ENCODE measurements at places on chromosomes 6 and 20.

GRCh38 chr20:10007747-10008146, 27.0 kb upstream of the ANKEF1 start:
- DNase-seq = no peak

DNA sequence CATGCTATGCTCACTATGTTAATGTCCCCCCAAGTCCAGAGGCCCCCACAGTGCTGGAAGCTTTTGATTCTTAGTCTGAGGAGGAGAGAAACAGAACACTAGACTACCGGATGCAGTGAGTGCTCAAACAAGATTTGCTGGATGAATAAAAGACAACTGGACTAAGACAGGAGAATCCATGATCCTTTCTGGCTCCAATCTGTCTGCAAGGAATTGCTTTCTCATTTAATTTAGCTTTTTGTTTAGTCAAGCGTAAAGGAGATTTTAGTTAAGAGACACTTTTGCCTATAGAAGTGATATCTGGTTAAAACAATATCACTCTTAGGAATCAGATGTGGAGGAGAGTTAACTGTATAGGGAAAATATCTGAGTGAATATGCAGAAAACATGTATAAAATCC, 13.5 kb downstream of the LYRM4 start:
- no peak for DNase-seq

DNA sequence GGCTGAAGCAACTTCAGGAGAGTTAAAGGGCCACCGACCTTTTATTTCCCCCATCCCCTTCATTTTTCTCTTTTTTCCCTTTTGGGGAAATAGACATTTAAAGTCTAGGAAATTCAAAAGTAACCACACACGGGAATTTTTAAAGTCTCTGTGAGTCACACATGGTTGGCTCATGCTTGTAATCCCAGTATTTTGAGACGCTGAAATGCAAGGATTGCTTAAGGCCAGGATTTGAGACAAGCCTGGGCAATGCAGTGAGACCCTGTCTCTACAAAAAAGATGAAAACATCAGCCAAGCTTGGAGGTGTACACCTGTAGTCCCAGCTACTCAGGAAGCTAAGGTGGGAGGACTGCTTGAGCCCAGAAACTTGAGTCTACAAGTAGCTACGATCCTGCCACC, 34.2 kb downstream of the KATNA1 start:
- DNase-seq = no peak

DNA sequence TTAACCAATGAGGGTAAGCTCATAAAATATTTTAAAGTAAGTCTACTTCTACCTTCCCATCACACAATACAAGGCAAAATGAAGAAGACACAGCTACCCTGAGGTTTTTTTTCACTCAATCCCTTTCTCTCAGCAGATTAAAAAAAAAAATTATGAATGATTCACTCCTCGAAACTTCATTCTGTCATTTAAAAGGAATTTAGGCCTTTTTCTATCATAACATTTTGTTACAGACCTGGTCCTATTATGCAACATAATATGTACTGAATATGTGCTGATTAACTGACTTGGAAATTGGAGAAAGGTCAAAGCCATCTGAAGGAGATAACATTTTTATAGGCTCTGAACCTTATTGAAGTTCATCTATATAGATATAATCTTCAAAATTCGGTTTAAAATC, 45.5 kb downstream of the PRL start:
- no peak for DNase-seq

DNA sequence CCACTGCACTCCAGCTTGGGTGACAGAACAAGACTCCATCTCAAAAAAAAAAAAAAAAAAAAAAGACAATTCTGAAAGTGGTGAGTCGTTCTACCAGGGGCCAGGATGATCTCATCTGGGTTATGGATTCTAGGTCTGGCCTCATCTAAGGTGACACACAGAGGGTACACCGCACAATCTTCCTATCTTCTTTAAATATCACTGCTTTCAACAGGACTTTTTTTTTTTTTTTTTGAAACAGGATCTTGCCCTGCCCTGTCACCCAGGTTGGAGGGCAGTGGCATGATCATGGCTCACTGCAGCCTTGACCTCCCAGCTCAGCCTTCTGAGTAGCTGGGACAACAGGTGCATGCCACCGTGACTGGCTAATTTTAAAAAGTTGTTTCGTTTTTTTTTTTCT, 67.7 kb downstream of the SLC16A10 start:
- DNase-seq = no peak

GRCh38 chr6:125503181-125503580, 201.4 kb upstream of the HDDC2 start:
- no peak for DNase-seq

DNA sequence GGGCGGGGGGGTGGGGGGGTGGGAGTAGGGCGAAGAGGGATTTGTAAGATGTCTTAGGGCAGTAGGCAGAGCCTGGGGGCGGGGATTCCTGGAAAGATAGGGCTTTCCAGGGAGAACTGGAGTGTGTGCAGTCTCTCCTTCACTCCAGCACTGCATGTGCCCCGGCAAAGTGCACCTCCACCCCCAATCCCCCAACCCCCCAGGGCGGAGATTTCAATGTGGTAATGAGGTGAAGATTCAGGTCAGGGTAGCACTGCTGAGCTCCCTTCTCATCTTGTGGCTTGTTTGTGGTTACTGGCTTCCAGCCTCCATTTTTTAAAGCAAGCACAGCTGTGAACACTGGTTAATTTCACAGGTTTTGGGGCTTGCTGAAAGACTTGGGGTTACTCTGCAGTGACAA, 5.9 kb downstream of the TMEM239 start:
- DNase-seq = no peak

DNA sequence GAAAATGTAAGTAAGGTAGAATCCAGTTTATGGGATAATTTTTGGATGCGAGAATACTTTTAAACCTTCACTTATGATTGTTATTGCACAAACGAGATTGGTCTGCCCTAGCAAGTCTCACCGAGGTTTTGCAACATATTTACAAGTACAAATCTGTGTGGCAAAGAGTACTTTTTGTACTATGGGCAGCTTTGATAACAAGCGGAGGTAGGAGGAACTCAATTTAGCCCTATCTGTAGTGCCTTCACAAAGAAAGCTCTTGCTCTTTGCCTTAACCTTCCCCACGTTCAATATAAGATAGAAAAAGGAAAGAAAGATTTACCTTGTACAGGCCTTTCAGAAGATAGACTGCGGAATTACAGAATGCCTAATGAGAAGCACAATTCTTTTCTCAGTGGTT, 77.5 kb upstream of the HIVEP1 start:
- no peak for DNase-seq

GRCh38 chr20:59412875-59413284, 112.5 kb downstream of the EDN3 start:
- DNase-seq = no peak

Measured in NCI-H510A (cell line).